ENCODE measurements at places on chromosomes 3 and 15. TPM values are rescaled to one million over a fixed set of nuclear protein-coding genes. Genes with fewer than 3 reads are reported as not detected.

GRCh38 chr3:121998611-121999473 is 23.2 kb downstream of the ILDR1 start:
- H3K4me3 ChIP-seq, result no peak overlapping the region
- no peak for DNase-seq
- H3K27ac ChIP-seq, result no peak overlapping the region
- H3K27me3 ChIP-seq, result peaks cover 28% of the 10 kb centered on the region

A4GNT gene
- total RNA-seq, result not detected

DNA sequence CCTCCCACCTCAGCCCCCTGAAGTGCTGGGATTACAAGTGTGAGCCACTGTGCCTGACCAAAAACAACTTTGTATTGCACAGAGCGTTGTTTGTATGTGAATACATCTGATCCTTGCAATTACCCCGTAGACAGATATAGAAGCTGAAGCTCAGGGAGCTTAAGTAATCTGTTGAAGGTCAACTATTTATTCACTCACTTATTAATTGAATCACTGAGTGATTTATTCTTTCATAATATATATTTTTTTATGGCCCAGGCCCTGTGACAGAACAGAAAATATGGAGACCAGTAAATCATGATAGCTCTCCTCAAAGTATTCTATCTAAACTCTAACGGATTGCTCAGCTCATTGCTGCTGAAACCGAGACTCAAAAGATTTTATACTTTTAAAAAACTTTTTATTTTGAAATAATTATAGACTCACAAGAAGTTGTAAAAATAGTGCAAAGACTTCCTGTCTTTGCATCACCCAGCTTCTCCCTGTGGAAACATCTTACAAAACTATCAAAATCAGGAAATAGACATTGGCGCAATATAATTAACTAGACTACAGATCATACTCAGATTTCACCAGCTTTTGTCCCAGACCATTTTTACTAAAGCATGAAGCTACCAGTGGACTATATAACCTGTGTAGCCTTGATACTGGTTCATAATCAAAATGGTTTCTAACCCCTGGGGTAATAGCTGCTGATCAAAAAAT is 466.1 kb downstream of the PDCD6IP start:
- H3K4me3 ChIP-seq, result no peak overlapping the region
- H3K27me3 ChIP-seq, result peaks cover 7% of the 10 kb centered on the region
- H3K27ac ChIP-seq, result no peak overlapping the region
- no peaks in the 10 kb centered on the region for H3K36me3 ChIP-seq
- no peak for DNase-seq

- peaks cover 8% of the 10 kb centered on the region for H3K27me3 ChIP-seq
- H3K4me1 ChIP-seq, result no peaks in the 10 kb centered on the region
- DNase-seq, result no peak
Observed at GRCh38 chr3:61947456-61947855, 386.1 kb downstream of the PTPRG start.

DNA sequence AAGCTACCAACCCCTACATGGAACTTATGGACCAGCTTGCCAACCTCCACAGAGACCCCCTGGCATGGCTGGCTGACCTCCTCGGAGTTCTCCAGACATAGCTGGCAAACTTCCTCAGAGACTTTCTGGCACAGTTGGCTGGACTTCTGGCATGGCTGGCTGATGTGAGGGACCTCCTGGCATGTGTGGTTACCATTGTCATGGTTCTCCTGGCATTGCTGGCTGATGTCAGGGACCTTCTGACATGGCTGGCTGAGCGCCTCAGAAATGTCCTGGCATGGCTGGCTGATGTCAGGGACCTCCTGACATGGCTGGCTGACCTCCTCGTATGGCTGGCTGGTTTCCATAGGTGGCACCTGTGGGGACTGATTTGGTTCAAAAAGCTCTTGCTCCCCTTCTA is 17.5 kb downstream of the MAP1A start:
- peaks cover 4% of the 10 kb centered on the region for H3K36me3 ChIP-seq
- no peaks in the 10 kb centered on the region for H3K27me3 ChIP-seq
- H3K4me1 ChIP-seq, result no peaks in the 10 kb centered on the region
- no peak overlapping the region for H3K4me3 ChIP-seq
- no peak overlapping the region for H3K27ac ChIP-seq

DNA sequence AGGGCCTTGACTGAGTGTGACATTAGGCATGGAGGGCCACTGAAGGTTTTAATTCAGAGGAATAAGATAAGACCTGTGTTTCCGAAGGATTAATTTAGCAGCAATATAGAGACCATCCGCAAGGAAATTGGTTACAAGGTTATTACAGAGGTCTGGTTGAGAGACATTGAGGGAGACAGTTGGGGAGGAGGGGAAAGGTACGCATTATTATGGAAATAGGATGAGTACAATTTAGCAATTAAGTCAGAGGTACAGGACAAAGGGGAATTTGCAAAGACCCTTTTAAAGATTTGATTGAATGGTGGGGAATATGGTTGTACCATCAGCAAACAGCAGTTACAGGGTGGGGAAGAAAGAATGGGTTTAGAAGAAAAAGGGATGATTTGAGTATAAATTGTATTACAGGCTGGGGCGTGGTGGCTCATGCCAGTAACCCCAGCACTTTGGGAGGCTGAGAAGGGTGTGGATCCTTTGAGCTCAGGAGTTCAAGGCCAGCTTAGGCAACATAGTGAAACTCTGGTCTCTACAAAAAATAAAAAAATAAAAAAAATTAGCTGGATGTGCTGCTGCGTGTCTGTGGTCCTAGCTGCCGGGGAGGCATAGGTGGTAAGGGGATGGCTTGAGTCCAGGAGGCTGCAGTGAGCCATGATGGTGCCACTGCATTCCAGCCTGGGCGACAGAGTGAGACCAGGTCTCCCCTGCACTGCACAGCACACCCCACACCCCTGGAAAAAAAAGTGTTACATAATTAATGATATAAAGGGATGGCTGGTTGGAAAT is 11.3 kb downstream of the ARL8B start:
- no peak for DNase-seq
- no peak overlapping the region for H3K4me3 ChIP-seq
- peak overlapping the region; percentile 27 for H3K27ac ChIP-seq
- no peaks in the 10 kb centered on the region for H3K27me3 ChIP-seq
- H3K4me1 ChIP-seq, result peaks cover 45% of the 10 kb centered on the region

TRPM1 gene
- total RNA-seq, result not detected

RTP1 gene
- total RNA-seq, result not detected

PGBD4 gene
- total RNA-seq, result 2.8 TPM

GRCh38 chr3:184508938-184509337 is 52.6 kb upstream of the EPHB3 start:
- peaks cover 2% of the 10 kb centered on the region for H3K4me1 ChIP-seq
- H3K27me3 ChIP-seq, result peaks cover 36% of the 10 kb centered on the region
- H3K27ac ChIP-seq, result no peak overlapping the region
- H3K4me3 ChIP-seq, result no peak overlapping the region

GRCh38 chr15:92763459-92763858 is 107.9 kb upstream of the FAM174B start:
- H3K4me3 ChIP-seq, result no peak overlapping the region
- no peaks in the 10 kb centered on the region for H3K4me1 ChIP-seq
- no peaks in the 10 kb centered on the region for H3K27me3 ChIP-seq
- DNase-seq, result no peak
- H3K36me3 ChIP-seq, result no peaks in the 10 kb centered on the region
- no peak overlapping the region for H3K27ac ChIP-seq

- no peak overlapping the region for H3K27ac ChIP-seq
- DNase-seq, result no peak
- peaks cover 83% of the 10 kb centered on the region for H3K36me3 ChIP-seq
- no peak overlapping the region for H3K4me3 ChIP-seq
- H3K4me1 ChIP-seq, result peaks cover 36% of the 10 kb centered on the region
Observed at GRCh38 chr3:101791778-101792177, 12.8 kb downstream of the NXPE3 start.

Measured in activated naive CD8-positive, alpha-beta T cell treated with anti-CD3 and anti-CD28 coated beads for 36 hours (primary cell).